Smooth muscle cell of the umbilical artery (primary cell): ENCODE measurements at places on chromosomes 12 and 14. TPM values are rescaled to one million over a fixed set of nuclear protein-coding genes. Genes with fewer than 3 reads are reported as not detected.

TMCC3 gene
- total RNA-seq, result 5.9 and 9.3 TPM in 2 replicates

UNC79 gene
- total RNA-seq, result under 0.01 and 0.18 TPM in 2 replicates

OSBPL8 gene
- total RNA-seq, result 97.7 and 111 TPM in 2 replicates

SMCO2 gene
- 0.89 and 1.4 TPM in 2 replicates for total RNA-seq

OR11H7 gene
- total RNA-seq, result not detected in 2 replicates

OVCH1 gene
- total RNA-seq, result not detected in 2 replicates

TMEM233 gene
- 0.09 TPM in 1 of 2 replicates, not detected in the other for total RNA-seq
